ENCODE measurements at places on chromosomes 2 and 18. TPM values are rescaled to one million over a fixed set of nuclear protein-coding genes. Genes with fewer than 3 reads are reported as not detected.
A peak's percentile ranks its signal among the peaks of the same experiment; 100 is the strongest.

Gene GNLY
- total RNA-seq: 2.9 TPM

DNA sequence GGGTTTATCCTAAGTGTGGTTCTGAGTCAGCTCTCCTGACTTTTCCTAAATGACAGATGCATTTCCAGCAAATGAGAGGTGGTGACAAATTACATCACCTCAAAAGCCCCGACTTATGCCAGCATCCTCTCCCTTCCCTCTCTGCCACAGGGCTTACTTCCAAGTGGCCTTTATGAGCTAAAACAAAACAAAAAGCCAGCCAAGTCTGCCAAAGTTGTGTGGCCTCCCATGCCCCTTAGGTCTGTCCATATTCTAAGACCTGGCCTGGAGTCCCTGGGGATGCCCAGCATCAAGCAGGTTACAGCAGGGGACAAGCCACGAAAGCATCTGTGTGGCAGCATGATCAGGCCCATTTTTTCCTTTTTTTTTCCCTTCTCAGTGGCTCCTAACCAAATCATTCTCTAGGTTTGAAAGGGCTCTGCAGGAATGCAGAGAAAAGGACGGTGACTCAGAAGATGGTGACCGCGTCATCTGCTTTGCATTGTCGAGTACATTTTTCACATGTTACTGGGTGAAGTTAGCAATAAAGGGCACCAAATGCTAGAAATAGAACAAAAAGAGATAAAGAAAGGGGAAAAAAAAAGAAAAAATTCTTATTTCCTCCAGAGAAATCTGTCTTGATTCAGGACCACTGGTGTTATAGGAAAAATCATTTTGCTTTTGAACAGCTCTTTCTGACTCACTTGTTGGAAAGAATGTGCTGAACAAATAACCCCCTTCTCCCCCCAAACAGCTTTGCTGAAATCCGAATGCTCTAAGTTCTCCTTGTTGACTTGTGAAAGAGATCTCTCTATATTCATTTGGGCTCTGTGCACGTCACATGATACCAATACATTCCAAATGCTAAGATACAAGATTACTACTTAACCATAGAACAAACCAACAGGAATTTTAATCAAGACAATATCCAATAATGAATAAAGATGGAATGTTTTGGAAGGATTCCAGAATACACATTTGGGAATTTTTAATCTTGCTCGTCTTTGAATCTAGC is 178.7 kb downstream of the EN1 start:
- no peaks in the 10 kb centered on the region for H3K27me3 ChIP-seq
- no peak overlapping the region for H3K4me3 ChIP-seq
- H3K4me1 ChIP-seq: no peaks in the 10 kb centered on the region
- H3K27ac ChIP-seq: no peak overlapping the region

Gene LRATD1
- 2.3 TPM for total RNA-seq

- peak; percentile 44 for DNase-seq
- H3K27me3 ChIP-seq: no peaks in the 10 kb centered on the region
- H3K4me1 ChIP-seq: peaks cover 40% of the 10 kb centered on the region
These were observed 157.0 kb upstream of the RND3 start for GRCh38 chr2:150644298-150645067.

DNA sequence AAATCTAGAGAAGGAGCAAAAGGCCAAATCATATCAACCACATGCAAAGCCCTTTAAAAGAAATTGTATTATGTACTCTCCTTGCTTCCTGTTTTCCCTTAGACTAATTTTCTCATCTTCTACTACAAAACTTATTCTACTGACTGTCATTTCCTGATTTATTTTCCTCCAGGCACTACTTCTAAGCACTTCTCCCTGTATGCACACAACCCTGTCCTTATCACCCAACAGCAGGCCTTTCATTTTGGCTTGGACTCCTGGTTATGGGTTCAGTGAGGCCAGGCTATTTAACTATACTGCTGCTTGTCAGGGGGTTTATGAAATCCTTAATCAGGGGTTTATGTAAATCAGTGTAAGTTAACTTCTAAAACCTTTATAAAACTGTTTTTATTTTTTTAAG is 205.1 kb upstream of the FAM98A start:
- no peaks in the 10 kb centered on the region for H3K4me1 ChIP-seq
- no peaks in the 10 kb centered on the region for H3K27me3 ChIP-seq
- DNase-seq: no peak
- H3K27ac ChIP-seq: no peak overlapping the region
- H3K4me3 ChIP-seq: no peak overlapping the region

Gene GMCL1
- total RNA-seq: 10.7 TPM

- no peaks in the 10 kb centered on the region for H3K4me1 ChIP-seq
- H3K36me3 ChIP-seq: no peaks in the 10 kb centered on the region
- H3K4me3 ChIP-seq: no peak overlapping the region
- no peak overlapping the region for H3K27ac ChIP-seq
- no peaks in the 10 kb centered on the region for H3K27me3 ChIP-seq
These were observed 1094.9 kb downstream of the LRP1B start for GRCh38 chr2:141035846-141036420.

DNA sequence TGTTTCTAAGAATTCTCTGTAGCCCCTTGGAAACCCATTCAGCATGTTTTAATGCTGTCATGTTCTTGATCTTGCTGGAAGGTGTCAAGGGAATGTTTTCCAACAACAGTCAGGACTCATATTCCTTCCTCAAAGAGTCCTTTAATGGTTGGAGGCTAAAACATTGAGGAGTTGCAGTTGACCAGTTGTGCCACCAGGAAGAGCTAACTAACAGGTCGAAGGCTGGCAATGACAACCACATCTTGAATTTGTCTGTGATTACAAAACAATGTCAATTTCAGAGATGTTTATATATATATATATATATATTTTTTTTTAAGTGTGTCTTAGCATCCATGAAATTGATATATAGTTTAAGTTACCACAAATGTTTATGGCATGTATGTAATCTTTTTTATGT is 151.5 kb downstream of the INO80D start:
- no peak for DNase-seq
- no peak overlapping the region for H3K27ac ChIP-seq
- peaks cover 16% of the 10 kb centered on the region for H3K4me1 ChIP-seq
- no peaks in the 10 kb centered on the region for H3K36me3 ChIP-seq
- no peak overlapping the region for H3K4me3 ChIP-seq
- no peaks in the 10 kb centered on the region for H3K27me3 ChIP-seq

Gene ATG16L1
- 23.6 TPM for total RNA-seq

GRCh38 chr18:79217979-79218604 is 148.9 kb downstream of the ATP9B start:
- no peaks in the 10 kb centered on the region for H3K36me3 ChIP-seq
- peaks cover 5% of the 10 kb centered on the region for H3K4me1 ChIP-seq
- DNase-seq: peak; percentile 31
- H3K4me3 ChIP-seq: no peak overlapping the region
- no peak overlapping the region for H3K27ac ChIP-seq

Gene RTP5
- not detected for total RNA-seq

DNA sequence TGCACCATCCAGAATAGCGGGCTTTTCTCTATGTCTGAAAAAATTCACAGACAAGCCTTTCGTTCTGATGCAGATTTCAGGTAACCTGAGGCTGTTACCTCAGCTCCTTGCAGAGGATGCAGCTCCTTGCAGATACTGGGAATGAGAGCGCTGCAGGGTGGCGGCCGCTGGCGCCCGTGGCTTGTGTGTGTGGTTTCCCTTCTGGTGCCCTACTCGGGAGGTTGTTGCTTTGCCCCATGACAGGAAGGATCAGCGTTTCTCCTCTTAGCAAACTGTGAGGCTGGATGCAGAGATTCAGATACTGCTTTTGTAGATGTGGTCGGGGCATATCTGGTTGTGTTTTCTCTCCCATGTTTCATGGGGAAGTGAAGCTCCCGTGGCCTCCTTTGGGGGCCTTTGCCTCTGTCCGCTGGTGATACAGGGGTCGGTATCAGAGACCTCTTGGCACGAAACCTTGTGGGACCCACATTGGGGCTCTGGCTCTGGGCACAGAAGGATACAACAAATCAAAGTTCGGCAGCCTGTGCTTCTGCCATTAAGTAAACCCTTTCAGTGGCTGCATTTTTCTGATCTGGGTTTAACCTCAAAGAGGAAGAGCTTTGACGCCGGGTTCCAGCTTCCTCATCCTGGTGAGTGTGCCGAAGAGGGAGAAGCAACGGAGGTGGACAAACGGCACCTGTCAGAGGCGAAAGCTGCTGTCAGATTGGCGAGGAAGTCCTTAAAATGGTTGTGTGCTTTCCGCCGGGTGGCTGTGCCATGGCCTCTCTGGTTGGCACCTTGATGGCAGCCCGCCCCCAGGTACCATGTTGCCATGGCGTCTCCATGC is 127.8 kb downstream of the MBP start:
- no peaks in the 10 kb centered on the region for H3K27me3 ChIP-seq
- H3K4me3 ChIP-seq: no peak overlapping the region
- peak overlapping the region; percentile 68 for H3K27ac ChIP-seq
- H3K36me3 ChIP-seq: no peaks in the 10 kb centered on the region
- DNase-seq: no peak

Gene PRKAG3
- not detected for total RNA-seq

GRCh38 chr2:1964659-1965058 is 220.3 kb upstream of the PXDN start:
- no peaks in the 10 kb centered on the region for H3K4me1 ChIP-seq
- no peak overlapping the region for H3K4me3 ChIP-seq
- no peak for DNase-seq
- H3K27ac ChIP-seq: no peak overlapping the region
- no peaks in the 10 kb centered on the region for H3K27me3 ChIP-seq
- no peaks in the 10 kb centered on the region for H3K36me3 ChIP-seq

GRCh38 chr2:49367003-49367402 is 212.7 kb upstream of the FSHR start:
- DNase-seq: no peak
- H3K27me3 ChIP-seq: no peaks in the 10 kb centered on the region
- no peaks in the 10 kb centered on the region for H3K36me3 ChIP-seq
- no peak overlapping the region for H3K27ac ChIP-seq

- H3K4me1 ChIP-seq: peaks cover 14% of the 10 kb centered on the region
- H3K36me3 ChIP-seq: no peaks in the 10 kb centered on the region
- H3K27ac ChIP-seq: no peak overlapping the region
- no peak for DNase-seq
- H3K27me3 ChIP-seq: no peaks in the 10 kb centered on the region
These were observed 3.9 kb downstream of the IKZF2 start for GRCh38 chr2:213147538-213147937.

Gene VWC2L
- 0.06 TPM for total RNA-seq

- no peak overlapping the region for H3K4me3 ChIP-seq
- H3K36me3 ChIP-seq: no peaks in the 10 kb centered on the region
- H3K27ac ChIP-seq: no peak overlapping the region
- H3K27me3 ChIP-seq: no peaks in the 10 kb centered on the region
- no peaks in the 10 kb centered on the region for H3K4me1 ChIP-seq
- no peak for DNase-seq
These were observed 43.4 kb downstream of the BCL2L11 start for GRCh38 chr2:111164078-111164477.

Measured in adrenal gland (tissue), 19 donors.